Activated naive CD4-positive, alpha-beta T cell treated with anti-CD3 and anti-CD28 coated beads, Interleukin-2, amount 50 U/mL, for 72 hours (primary cell): ENCODE measurements at places on chromosomes 2 and 18. TPM values are rescaled to one million over a fixed set of nuclear protein-coding genes. Genes with fewer than 3 reads are reported as not detected.

DNA sequence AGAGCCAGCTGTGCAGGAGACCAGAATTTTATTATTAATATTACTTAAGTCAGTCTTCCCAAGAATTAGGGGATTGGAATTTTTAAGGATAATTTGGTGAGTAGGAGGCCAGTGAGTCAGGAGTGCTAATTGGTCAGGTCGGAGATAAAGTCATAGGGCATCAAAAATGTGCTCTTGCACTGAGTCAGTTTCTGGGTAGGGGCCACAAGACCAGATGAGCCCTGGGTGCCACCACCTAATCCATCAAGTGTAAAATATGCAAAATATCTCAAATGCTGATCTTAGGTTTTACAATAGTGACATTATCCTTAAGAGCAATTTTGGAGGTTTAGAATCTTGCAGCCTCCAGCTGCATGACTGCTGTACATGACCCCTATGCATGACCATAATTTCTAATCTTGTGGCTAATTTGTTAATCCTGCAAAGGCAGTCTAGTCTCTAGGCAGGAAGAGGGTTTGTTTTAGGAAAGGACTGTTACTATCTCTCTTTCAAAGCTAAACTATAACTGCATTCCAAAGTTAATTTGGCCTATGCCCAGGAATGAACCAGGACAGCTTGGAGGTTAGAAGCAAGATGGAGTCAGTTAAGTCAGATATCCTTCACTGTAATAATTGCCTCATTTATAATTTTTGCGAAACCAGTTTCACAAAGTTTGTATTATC, 215.9 kb downstream of the RNF152 start:
- no peak for DNase-seq

- no peak for DNase-seq
Observed at GRCh38 chr18:26614374-26614773, 66.0 kb upstream of the KCTD1 start.

- DNase-seq, result no peak
Observed at GRCh38 chr2:12763486-12763885, 46.8 kb downstream of the TRIB2 start.

- no peak for DNase-seq
Observed at GRCh38 chr2:190270298-190270697, 49.3 kb downstream of the HIBCH start.

DNA sequence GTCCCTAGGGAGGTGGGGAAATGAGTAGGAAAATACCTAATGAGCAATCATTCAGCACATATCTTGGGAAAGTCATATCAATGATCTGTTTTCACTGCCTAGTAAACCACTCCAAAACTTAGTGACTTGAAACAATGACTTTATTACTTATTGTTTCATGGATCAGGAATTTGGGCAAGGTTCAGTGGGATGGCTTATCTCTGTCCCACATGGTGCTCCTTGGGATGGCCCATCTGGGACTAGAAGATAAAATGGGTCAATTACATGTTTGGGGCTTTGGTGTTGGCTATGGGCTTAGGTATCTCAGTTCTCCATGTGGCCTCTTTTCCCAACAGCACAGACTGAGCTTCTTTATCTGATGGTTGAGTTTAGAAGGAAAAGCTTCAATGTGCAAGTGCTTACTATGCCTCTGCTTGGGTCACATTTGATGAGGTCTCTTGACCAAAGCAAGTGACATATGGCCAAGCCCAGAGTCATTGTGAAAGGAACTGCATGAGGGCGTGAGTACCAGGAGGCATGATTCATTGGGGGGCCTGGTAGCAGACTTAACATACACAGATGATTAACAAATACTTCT, 218.1 kb upstream of the TNP1 start:
- DNase-seq, result no peak

DNA sequence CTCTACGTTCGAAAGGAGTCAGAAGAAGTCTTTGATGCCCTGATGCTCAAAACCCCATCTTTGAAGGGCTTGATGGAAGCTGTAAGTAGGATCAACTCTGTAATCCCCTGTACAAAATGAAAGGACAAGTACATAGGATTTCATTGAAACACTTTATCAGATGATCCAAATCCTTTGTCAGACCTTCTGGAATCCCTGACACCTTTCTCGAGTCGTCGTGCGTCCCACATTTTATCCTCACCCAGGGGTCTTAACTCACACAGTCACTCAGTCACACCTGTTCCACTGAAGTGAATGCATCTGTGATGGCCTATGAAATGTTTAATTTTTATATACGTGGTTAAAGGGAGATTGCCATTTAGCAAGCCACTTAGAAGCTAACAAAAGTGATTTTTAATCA, 44.8 kb downstream of the GRHL1 start:
- DNase-seq, result no peak

GRCh38 chr2:55896633-55897032, 26.9 kb downstream of the EFEMP1 start:
- no peak for DNase-seq

- no peak for DNase-seq
Observed at GRCh38 chr2:192215096-192215877, 20.6 kb upstream of the TMEFF2 start.

- DNase-seq, result no peak
Observed at GRCh38 chr2:40543381-40543780, 91.5 kb upstream of the SLC8A1 start.

DNA sequence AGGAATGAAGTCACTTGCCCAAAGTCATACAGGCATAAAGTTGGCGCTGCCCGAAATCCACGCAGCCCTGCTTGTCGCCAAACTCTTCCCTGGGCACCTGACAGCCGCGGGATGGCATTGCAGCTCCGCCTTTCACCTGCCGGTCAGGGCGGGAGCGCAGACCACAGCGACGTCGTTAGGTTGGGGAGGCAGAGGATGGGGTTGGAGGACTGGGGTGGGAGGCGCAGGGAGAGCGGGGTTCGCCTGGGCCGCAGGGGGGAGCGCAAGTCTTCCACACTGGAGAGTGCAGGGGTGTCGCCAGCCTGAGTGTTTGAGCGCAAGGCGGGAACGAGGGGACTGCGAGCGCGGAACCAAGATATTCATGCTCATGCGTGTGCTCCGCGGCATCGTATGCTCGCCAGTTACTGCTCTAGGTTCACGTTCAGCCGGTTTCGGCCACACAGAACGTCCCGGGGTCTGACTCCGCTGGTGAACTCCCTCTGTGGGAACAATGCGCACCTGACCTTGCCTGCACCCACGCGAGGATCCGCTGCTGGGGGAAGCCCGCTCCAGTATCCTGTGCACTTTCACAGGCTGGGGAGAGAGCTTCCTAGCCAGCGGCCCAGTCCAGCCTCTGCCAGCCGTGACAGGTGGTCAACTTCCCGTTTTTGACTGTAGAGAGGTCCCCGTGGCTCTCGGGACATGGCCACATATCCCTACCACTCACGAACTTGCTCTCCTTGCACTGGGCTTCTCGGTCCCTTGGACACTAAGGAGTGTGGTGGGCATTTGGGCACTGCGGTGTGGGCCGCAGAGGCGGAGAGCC, 767 bp upstream of the NPPC start:
- DNase-seq, result no peak

GRCh38 chr2:74045454-74045853, 60.7 kb downstream of the TET3 start:
- no peak for DNase-seq

GRCh38 chr2:127183771-127184170, 36.3 kb downstream of the CYP27C1 start:
- DNase-seq, result no peak

DNA sequence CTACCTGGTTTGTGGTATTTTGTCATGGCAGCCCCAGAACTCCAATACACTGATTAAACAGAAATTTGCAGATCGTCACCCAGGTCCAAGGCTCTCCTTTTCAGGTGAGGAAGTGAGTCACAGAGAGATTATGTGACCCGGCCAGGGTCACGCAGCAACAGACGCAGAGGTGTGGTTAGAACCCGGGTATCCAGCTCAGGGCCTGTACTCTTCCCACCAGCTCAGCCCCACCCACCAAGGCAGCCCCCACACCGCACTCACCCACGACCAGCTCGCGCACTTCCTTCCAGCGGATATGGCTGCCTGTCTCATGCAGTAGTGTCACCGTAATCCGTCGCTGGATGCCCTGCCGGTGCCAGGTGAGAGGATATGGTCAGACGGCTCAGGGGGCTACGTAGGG, 48.1 kb downstream of the AQP12A start:
- DNase-seq, result no peak

DNA sequence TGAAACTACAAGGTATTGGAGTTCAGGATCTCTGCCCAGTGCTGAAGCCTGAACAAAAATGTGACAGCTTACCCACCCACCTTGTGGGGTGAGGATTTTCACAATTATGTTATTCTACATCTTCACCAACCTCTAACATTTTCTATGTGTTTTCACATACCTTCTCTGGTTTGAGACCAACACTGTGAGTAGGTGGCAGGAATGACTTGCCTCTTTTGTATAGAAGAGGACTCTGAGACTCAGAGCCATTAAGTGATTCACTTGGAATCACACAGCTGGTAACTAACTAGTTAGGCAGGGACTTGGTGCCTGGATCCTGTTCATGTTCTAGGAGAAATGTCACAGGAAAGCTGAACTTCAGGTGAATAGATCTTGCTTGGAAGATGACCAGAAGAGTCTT, 14.8 kb upstream of the SRBD1 start:
- DNase-seq, result no peak

GRCh38 chr2:238936162-238937052, 88.5 kb downstream of the TWIST2 start:
- no peak for DNase-seq

- DNase-seq, result no peak
Observed at GRCh38 chr2:162125138-162125537, 26.9 kb downstream of the GCG start.

- DNase-seq, result no peak
Observed at GRCh38 chr2:7973801-7974480, 707.9 kb upstream of the ID2 start.

DNA sequence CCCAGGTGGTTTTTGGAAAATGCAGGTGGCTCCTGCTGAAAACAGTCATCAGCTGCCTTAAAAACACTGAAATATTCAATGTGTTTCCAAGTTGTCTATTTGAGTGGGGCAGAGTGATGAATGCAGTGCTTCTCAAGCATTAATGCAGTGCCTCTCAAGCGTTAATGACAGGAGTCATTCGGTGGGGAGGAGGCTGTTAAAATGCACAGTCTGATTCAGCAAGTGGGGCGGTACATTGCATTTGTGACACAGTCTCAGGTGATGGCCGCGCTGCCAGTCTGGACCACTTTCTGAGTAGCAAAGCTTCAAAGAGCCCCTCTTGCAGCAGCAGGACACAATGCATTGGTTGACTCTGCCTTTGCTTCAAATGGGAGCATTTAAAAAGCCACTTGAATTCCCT, 231.4 kb upstream of the RGPD4 start:
- no peak for DNase-seq

CYTIP gene
- total RNA-seq, result 417 TPM

TUBB8B gene
- total RNA-seq, result not detected

ACMSD gene
- total RNA-seq, result not detected

ABCG8 gene
- total RNA-seq, result not detected

ALKAL2 gene
- not detected for total RNA-seq

HTR2B gene
- not detected for total RNA-seq

SERPINB2 gene
- not detected for total RNA-seq

SNRNP200 gene
- 193 TPM for total RNA-seq

CD226 gene
- 42.4 TPM for total RNA-seq

ZNF532 gene
- total RNA-seq, result 2.1 TPM

MTCL1 gene
- total RNA-seq, result 0.66 TPM

PLB1 gene
- 0.39 TPM for total RNA-seq

AQP12A gene
- total RNA-seq, result not detected

SCG2 gene
- not detected for total RNA-seq
